Stimulated activated CD4-positive, alpha-beta T cell treated with anti-CD3 and anti-CD28 coated beads, Interleukin-1b, Interleukin-23, amount 100 ng/mL, for 1 hour (primary cell): ENCODE measurements at places on chromosomes 2 and 18.

- no peak for DNase-seq
Observed at GRCh38 chr18:21798126-21798525, 57.5 kb downstream of the MIB1 start.

GRCh38 chr18:49464718-49465598, 4.5 kb upstream of the DYM start:
- DNase-seq, result no peak

GRCh38 chr18:35114305-35114704, 73.1 kb downstream of the MAPRE2 start:
- DNase-seq, result no peak

- no peak for DNase-seq
Observed at GRCh38 chr2:240210198-240210965, 69.9 kb upstream of the OTOS start.

- no peak for DNase-seq
Observed at GRCh38 chr2:62293490-62294271, 97.8 kb downstream of the B3GNT2 start.

DNA sequence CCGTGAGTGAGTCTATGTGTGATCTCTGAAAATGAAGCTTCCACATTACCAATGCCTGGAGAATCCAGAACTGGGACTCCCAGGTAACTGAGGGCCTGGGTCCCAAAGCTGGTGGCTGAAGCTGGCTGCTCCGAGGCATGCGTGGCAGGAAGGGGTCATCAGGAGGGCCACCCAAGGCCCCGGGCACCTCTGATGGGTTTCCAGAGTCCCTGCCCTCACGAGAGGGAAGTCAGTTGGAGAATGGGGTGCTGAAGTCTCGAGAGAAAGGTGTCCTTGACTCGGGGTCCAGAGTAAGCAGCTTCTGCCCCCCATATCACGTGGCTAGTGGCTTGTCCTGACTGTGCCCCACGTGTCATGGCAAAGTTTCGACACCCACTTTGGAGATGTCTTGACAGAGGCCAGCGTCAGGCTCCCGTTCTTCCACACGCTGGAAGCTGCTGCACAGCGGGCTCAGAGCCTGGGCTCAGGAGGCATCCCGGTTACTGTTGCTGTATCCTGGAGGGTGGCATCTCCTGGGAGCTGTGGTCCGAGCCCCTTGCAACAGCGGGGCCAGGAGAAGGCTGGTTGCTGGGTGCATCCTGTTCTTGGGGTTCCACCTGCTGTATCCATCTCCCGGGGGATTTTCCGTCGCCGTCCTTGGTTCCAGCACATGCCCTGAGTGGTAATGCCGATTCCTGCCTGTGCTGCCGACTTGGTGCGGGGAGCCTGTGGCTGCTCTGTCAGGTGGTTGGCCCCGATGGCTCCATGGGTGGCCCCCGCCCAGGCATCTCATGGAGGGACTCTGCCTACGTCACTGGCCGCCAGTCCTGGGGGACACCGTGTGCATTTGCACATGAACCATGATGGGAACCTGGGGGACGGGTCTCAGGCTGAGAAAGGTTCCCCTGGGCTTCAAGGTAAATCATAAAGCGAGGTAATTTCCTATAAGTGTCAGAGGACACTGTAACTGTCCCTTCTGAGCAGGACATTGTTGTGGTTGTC, 183.3 kb upstream of the HDAC4 start:
- DNase-seq, result no peak

DNA sequence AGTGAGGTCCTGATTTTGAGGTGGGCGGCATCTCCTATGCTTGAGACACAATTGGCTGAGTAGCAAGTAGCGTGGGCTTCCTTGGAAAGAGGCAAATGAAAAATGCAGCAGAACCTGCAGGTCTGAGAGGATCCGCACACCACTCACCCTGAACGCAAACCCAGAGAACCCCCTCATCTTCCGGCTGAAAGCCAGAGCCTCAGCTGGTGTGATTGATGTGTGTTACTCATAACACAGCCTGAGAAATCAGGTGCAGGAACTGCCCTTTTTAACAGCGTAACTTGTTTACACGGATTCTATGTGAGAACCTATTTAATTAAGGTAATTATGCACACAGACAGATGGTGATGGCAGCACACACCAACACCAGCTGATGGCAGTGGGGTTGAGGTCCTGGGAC, 123.4 kb downstream of the MRO start:
- no peak for DNase-seq

GRCh38 chr2:67463810-67464209, 66.7 kb downstream of the ETAA1 start:
- DNase-seq, result no peak

DNA sequence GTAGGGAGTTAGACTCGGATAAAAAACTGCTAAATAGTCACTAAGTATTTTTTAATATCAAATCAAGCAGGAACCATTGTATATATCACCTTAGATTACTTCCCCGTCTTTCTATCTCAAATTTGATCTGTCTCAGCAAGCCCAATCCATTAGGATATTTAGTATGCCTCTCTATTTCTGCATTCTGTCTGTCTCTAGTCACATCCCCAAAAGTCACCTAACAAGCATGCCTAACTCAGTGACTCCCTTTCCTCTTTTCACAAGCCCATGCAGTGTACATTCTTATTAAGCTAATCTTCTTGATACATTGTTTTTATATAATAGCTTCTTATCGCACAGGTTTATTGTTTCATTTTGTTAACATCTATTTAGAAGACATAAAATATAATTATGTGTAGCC, 57.8 kb downstream of the PDE1A start:
- DNase-seq, result no peak

GRCh38 chr2:36820942-36821605, 124.6 kb downstream of the VIT start:
- DNase-seq, result no peak

- DNase-seq, result no peak
Observed at GRCh38 chr2:74393525-74393924, 13.4 kb upstream of the DCTN1 start.

DNA sequence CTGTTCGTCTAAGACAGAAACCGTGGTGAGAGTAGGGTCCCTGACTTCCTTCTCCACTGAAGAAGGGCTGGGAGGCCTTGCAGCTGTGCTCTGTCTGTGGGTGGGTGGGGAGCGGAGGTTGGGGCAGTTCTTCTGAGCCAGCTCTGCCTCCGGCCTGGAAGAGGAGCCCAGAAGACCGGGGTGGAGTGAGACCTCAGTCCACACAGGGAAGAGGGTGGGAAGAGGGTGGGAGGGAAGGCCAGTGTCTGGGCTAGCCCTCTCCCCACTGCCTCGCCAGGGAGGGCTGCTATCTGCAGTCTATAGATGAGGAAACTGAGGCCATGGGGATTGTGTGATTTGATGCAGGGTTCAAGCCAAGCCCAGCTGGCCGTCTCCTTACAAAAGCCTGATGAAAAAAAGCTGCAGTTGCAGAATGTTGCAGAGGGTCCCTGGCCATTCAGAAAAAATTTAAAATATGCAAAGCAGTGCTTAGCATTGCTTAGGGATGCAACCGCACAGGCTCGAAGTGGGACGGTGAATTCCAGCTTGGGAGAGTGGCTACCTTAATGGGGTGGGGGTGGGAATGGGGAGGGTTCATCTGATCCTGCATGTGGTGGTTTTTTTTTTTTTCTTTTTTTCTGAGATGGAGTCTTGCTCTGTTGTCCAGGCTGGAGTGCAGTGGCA, 181.6 kb upstream of the HS6ST1 start:
- no peak for DNase-seq

DNA sequence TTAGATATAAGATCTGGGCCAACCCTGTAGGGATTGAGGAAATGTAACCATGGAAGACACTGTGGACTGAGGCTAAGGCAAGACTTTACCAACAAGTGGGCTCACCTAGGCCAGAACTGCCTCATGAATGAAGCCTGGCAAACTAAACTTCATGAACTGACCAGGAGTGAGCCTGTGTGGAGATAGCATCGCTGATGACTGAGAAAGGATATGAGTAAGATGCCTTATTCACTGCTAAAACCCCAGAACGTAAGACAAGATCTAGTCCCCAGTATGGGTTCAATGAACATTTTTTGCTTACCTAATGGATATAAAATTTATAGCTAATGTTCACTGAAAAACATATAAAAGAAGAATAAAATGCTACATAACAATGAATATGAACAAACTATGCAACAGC, 399.8 kb downstream of the SATB2 start:
- DNase-seq, result no peak

- DNase-seq, result no peak
Observed at GRCh38 chr2:197809064-197809463, 4.7 kb downstream of the PLCL1 start.

DNA sequence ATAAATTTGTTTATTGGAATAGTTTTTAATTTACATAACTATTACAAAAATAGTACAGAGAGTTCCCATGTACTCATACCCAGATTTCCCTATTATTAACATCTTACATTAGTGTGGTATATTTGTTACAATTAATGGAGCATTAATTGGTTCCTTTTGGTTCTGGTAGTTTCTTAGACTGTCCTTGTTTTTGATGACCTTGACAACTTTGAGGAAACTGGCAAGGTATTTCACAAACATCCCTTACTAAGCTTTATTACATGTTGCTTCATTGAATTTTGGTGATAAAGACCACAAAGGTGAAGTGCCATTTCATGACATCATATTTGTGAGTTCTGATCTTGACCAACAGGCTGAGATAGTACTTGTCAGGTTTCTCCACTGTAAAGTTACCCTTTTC, 379.0 kb upstream of the GCFC2 start:
- no peak for DNase-seq

- no peak for DNase-seq
Observed at GRCh38 chr2:9326975-9327374, 96.4 kb downstream of the ITGB1BP1 start.

DNA sequence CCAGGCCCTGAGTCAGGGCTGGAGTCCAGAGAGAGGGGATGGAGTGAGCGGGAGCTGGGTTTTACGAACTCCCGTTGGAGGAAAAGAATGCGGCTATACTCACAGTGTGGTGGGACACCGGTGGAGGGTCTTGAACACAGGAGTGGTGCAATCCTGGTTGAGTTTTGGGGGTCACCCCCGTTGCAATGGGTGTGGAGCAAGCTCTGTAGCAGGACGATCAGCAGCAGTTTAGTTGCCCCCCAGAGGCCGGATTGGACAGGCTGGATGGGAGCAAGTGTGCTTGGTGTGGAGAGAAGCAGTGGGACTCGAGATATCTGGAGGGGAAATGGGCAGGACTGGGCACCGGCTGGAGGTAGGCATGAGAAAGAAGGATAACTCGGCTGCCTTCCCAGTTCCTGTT, 72.3 kb upstream of the TWIST2 start:
- DNase-seq, result no peak

DNA sequence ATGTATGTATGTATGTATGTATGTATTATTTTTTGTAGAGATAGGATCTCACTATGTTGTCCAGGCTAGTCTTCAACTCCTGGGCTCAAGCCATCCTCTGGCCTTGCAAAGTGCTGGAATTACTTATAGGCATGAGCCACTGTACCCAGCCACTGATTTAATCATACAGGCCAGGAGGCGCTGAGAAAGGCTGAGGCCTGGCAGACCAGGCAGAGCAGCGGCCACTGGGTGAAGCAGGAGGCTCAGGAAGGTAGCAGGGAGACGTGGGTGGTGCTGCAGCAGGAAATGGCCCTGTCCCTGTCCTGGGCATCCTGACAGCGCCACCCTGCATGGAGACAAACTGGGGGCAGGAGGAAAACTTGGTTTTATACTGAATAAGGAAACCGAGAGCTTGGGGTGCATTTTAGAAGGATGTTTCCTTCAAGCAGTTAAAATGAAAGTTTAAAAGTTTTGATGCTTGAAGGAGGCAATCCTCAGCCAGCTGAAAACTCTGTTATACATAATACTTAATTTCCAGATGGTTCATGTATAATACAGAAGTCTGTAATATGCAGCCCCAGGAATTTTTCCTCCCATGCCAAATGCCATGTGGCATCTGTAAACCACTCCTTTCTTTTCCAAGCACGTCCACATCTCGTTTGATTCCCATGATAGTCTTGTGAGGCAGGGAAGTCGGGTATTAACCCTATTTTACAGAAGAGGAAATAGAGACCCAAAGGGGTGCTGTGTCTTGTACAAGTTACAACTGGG, 182.4 kb downstream of the CELF4 start:
- no peak for DNase-seq

GRCh38 chr18:45785134-45785533, 40.3 kb upstream of the SIGLEC15 start:
- no peak for DNase-seq

DNA sequence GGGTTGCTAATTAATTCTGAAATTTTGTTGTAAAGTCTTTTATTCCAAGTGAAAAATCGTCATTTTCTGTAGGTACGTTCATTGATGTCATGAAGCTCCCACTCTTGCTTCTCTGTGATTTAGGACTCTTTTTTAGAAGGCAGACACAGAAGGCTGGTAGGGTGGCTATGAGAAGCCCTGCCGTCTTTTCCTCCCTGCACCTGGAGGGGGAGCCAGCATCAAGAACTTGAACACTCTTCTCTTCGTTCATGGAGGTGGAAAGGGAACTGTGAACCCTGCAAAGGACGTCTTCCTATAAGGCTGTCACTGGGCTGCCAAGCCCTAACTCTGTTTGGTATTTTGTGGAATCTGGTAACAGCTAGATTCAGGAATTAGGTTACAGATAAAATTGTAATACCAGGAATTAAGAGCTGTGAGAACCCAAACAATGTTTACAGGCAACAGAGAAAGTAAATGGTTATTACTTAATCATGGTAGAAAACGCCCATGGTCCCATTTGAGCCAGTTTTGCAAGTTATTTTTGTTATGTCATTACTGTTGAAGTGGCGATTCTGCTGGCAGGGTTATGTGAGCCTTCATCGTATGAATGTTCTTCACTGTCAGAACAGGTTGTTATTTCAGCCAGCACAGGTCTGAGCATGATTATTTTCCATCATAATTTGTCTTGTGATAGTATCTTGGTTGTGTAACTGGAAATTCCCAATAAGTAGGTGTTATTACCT, 112.2 kb downstream of the OSBPL6 start:
- DNase-seq, result no peak

DNA sequence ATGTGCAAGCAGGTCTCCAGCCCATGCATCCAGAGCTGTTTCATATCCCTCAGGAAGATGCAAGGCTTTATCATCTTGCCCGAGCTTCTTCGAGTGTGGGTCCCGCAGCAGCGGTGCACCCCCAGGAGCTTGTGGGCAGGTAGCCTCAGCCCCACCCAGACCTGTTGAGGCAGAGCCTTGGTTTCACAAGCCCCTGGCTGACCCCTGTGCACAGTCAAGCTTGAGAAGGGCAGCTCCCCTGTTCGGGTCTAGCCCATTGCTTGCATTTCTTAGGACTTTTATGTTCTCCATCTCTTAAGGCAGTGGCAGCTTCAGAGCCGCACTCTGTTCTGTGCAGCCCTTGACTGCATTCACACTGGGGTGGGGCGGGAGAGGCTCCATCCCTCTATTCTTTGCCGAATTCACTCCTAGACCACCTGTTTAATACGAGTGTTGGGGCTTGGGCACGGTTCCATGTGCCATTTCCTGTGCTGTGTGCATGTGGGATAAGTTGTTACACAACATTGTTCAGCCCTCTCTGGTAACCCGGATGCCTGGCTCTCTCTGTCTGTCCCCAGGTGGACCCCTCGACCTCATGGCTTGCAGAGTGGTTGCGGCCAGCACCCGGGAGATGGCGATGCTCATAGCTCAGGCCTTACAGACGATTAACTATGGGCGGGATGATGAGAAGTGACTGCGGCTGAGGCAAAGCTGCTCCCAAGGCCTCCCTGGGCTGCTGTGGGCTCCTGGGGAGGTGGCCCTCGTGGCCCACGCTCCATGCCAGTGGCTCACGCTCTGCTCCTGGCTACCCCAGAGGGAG, 48.7 kb downstream of the IMPA2 start:
- DNase-seq, result no peak

GRCh38 chr2:174902506-174903263, 102.5 kb downstream of the CHN1 start:
- no peak for DNase-seq
